Ovary (tissue), 10 donors: ENCODE measurements at places on chromosomes 2 and 18. TPM values are rescaled to one million over a fixed set of nuclear protein-coding genes. Genes with fewer than 3 reads are reported as not detected.

DNA sequence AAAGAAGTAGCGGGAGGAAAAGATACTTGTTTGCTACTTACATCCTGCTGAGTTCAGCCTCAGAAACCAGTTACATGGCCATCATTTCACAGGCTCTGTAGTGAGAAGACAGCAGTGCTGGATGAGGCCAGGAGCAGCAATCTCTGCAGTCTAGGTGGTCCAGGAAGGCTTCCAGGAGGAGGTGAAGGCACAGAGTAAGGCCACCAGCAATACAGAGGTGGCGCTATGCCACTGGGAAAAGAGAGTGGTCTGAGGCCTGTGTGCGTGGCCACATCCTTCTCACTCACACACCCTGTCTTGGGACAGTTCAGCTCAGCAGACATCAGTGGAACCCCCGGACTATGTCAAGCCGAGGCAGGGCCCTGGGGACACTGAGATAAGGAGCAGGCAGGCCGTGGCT, 162.7 kb downstream of the KLHL29 start:
- no peaks in the 10 kb centered on the region for H3K36me3 ChIP-seq
- DNase-seq = no peak
- H3K27me3 ChIP-seq = no peaks in the 10 kb centered on the region
- H3K27ac ChIP-seq = no peak overlapping the region

- H3K27ac ChIP-seq = no peak overlapping the region
- no peaks in the 10 kb centered on the region for H3K4me1 ChIP-seq
- H3K4me3 ChIP-seq = no peak overlapping the region
- no peaks in the 10 kb centered on the region for H3K36me3 ChIP-seq
- no peak for DNase-seq
Measured at GRCh38 chr2:85949280-85949679, 60.5 kb upstream of the ST3GAL5 start.

ESCO1 gene
- total RNA-seq = 16.9 TPM

DNA sequence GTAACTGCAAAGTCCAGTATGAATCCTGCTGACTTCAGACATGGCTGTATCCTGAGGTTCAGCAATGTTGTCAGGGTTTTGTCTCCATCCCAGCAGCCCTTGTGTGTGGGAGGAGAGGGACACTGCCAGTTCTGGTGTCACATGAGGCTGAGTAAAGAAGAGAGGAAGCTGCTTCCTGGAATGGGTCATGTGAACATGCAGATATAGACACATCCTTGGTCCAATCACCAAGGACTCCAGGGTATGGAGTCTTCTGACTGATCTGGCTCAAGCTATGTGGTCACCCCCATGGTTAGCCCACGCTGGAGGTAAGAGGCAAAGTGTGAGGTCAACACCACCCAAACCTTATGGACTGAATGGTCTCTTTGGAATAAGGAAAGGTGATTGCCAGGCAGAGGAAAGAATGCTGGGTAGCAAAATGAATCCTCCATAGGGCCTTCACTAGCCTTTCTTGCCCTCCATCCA, 134.4 kb upstream of the SLC1A4 start:
- H3K36me3 ChIP-seq = no peaks in the 10 kb centered on the region
- peak; percentile 51 for DNase-seq
- H3K27me3 ChIP-seq = no peaks in the 10 kb centered on the region
- no peak overlapping the region for H3K27ac ChIP-seq
- H3K4me3 ChIP-seq = no peak overlapping the region
- H3K4me1 ChIP-seq = peaks cover 18% of the 10 kb centered on the region

DNA sequence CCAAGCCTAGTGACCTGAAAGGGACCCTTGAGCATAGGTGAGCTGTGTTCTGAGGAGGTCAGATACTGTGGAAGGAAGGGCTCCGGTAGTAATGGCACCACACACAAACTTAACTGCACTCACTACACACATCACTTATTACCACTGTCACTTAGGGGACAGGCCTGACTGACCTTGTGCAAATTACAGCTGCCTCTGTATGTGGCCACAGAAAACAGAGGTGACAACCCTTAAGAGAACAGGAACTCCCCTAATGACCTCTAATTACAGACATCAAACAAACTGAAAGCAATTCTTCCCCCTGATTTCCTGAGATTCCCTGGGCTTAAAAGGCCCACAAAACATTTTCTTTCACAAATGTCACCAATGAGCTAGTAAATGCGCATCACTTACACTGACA, 360.6 kb downstream of the RND3 start:
- H3K4me1 ChIP-seq = no peaks in the 10 kb centered on the region
- H3K27ac ChIP-seq = no peak overlapping the region
- H3K36me3 ChIP-seq = no peaks in the 10 kb centered on the region

FAM228A gene
- total RNA-seq = 1.4 TPM

CIB4 gene
- not detected for total RNA-seq

DNA sequence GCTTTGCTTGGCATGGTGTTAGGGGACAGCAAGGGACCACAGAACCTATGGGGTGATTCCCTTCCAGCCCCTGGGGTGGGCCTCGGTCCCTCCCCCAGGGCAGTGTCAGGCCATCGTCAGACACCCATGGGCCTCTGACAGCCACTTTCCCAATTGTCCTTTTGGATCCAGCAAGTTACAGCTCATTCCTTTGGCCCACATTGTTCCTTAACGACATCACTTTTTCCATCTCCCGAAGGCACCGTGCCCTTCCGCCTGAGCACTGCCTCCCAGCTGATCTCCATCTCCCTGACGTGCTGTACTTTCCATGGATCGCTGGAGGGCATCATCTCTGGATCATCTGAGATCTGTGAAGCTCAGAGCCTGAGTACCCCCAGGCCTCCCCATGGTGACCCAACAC, 10.4 kb upstream of the KCNK3 start:
- no peak for DNase-seq
- no peaks in the 10 kb centered on the region for H3K4me1 ChIP-seq
- H3K36me3 ChIP-seq = no peaks in the 10 kb centered on the region
- no peaks in the 10 kb centered on the region for H3K27me3 ChIP-seq
- H3K4me3 ChIP-seq = no peak overlapping the region

DNA sequence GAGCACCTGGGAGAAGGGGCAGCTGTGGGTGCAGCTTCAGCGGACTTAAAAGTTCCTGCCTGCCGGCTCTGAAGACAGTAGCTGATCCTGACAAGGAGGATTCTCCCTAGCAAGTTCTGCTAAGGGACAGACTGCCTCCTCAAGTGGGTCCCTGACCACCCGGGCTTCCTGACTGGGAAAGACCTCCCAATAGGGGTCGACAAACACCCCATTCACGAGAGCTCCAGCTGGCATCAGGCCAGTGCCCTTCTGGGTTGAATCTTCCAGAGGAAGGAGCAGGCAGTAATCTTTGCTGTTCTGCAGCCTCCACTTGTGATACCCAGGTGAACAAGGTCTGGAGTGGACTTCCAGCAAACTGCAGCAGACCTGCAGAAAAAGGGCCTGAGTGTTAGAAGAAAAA, 632.9 kb downstream of the CCDC85A start:
- no peaks in the 10 kb centered on the region for H3K4me1 ChIP-seq
- no peak overlapping the region for H3K4me3 ChIP-seq
- DNase-seq = no peak
- no peaks in the 10 kb centered on the region for H3K36me3 ChIP-seq
- no peak overlapping the region for H3K27ac ChIP-seq
- H3K27me3 ChIP-seq = no peaks in the 10 kb centered on the region

DNA sequence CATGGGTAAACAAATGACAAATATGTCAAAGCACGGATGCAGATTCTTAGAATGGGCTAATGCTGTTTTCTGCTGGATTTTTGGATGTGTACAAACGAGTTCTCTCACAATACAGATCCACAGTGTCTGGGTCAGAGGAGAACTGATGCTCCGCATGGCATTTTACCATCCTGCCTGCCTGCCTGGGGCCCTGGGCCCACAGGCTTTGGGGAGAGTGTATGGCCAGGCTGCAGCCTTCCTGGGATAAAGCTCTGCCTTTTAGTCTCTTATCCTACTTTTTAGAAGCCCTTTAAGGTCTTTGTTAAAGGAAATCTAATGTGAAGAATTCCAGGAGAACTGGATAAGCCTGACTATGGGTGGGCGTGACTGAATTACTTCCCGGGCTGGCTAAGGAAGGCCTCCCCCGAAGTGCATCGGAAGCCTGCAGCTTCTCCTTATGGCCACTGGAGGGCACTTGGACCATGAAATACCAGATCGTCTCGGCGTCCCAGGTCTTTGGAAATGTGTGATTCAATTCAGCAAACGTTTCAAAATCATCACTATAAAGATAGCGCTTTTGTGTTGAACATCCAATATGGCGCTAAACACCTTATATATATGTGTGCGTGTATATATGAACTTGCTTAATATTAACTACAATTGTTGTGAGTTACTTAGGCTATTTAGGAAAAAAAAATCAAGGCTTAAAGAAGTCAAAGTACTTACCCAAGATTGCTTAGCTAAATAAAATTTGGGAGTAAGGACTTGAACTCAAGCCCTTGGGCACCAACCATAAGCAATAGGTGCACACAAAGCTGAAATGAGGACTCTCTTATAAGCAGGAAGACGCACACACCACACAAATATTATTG, 15.2 kb upstream of the DNPEP start:
- no peaks in the 10 kb centered on the region for H3K27me3 ChIP-seq
- no peaks in the 10 kb centered on the region for H3K36me3 ChIP-seq
- peak; percentile 71 for DNase-seq
- H3K4me3 ChIP-seq = no peak overlapping the region
- peaks cover 2% of the 10 kb centered on the region for H3K4me1 ChIP-seq

STARD7 gene
- total RNA-seq = 68.9 TPM

DNA sequence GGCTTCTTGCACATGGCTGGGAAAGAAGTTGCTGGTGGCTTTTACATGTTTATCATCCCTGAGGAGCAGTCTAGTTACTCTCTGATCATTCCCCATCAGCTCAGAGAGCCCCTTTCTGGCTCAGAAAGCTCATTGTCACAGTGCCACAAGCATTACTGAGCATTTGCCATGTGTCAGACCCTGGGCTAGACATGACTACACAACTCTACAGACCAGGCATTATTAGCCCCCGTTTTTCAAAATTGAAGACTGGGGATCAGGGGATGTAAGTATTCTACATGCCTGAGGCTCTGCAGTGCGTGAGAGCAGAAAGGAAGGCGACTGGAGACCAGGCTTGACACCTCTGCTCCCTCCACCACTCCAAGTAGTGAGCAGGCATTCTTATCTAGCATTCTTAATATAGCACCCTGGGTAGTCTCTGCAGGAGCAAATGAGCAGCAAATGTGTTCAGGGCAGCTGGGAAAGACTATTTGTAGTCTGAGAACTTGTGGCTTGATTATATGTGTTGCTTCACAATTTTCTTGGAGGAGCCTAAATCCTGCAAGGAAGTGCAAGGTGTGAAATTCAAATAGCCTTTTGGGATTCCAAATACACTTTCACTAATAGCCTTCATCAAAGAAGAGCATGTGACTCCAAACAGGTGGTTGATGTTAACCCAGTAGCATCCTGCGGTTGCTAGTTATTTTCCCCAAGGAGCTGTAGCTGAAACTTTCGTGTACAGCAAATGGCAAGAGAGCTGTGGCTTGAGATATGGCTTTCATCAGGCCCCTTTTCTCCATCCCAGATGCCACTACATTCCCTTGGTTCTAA, 143.2 kb downstream of the DDX1 start:
- peaks cover 28% of the 10 kb centered on the region for H3K4me1 ChIP-seq
- H3K27me3 ChIP-seq = no peaks in the 10 kb centered on the region
- peak overlapping the region; percentile 47 for H3K27ac ChIP-seq
- H3K36me3 ChIP-seq = no peaks in the 10 kb centered on the region

DNA sequence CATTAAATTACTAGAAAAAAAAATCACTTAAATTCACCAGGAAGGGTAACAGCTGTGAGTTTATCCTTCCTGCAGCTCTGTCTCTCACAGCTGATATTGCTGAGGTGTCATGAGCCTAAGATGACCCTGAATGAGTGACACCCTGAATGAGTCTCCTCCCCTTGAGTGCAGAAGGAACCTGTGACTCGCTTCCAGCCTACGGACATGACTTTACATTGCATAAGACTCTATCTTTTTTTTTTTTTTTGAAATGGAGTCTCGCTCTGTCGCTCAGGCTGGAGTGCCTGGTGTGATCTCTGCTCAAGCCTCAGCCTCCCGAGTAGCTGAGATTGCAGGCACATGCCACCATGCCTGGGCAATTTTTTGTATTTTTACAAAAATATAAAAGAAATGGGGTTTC, 14.1 kb downstream of the MRO start:
- H3K27me3 ChIP-seq = no peaks in the 10 kb centered on the region
- H3K4me1 ChIP-seq = no peaks in the 10 kb centered on the region
- no peaks in the 10 kb centered on the region for H3K36me3 ChIP-seq
- no peak overlapping the region for H3K4me3 ChIP-seq
- DNase-seq = no peak

SERPINB12 gene
- total RNA-seq = not detected

DNA sequence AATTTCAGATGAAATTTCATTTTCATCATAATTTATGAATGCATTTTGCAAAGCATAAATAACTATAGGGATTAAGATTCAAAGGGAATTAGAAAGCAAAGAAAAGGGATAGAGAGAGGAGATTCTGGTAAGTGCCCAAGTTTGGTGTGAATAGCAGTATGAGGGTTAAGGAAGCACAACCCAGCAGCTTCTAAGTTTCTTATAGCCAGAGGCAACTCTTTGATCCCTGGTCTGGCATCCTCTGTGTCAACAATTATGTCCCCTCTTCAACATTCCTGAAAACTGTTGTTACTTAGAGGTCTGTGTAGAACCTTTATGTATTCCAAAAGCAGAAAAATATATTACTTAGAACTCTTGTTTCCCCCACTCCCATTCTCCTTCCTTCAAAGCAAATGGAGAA, 171.6 kb upstream of the SATB2 start:
- no peak overlapping the region for H3K4me3 ChIP-seq
- H3K27ac ChIP-seq = no peak overlapping the region
- H3K4me1 ChIP-seq = no peaks in the 10 kb centered on the region
- no peaks in the 10 kb centered on the region for H3K36me3 ChIP-seq
- no peaks in the 10 kb centered on the region for H3K27me3 ChIP-seq

GRCh38 chr18:26459340-26459739, 89.0 kb downstream of the KCTD1 start:
- no peaks in the 10 kb centered on the region for H3K4me1 ChIP-seq
- H3K27ac ChIP-seq = no peak overlapping the region
- no peaks in the 10 kb centered on the region for H3K27me3 ChIP-seq
- no peak overlapping the region for H3K4me3 ChIP-seq
- DNase-seq = no peak
- no peaks in the 10 kb centered on the region for H3K36me3 ChIP-seq

DNA sequence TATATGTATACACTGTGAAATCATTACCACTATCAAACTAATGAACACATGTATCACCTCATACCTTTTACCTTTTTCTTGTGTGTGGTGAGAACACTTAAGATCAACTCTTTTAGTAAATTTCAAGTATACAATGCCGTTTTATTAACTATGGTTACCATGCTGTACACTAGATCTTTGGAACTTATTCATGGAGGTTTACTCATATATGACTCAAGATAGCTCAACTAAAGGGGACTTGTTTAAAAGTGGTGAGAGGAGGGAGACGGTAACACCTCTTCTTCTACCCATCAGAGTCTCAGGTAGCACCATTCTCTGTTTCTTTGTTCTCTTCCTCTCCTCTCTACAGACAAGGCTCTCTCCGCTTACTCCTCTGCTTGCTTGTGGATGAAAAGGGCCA, 36.1 kb upstream of the TMEM178A start:
- no peaks in the 10 kb centered on the region for H3K4me1 ChIP-seq
- no peak overlapping the region for H3K4me3 ChIP-seq
- H3K27ac ChIP-seq = no peak overlapping the region
- H3K27me3 ChIP-seq = no peaks in the 10 kb centered on the region
- DNase-seq = no peak
